ENCODE measurements at places on chromosomes 6 and 20. TPM values are rescaled to one million over a fixed set of nuclear protein-coding genes. Genes with fewer than 3 reads are reported as not detected.
A peak's percentile ranks its signal among the peaks of the same experiment; 100 is the strongest.

GRCh38 chr20:60144404-60144803 is 186.2 kb downstream of the CDH26 start:
- DNase-seq = no peak

DNA sequence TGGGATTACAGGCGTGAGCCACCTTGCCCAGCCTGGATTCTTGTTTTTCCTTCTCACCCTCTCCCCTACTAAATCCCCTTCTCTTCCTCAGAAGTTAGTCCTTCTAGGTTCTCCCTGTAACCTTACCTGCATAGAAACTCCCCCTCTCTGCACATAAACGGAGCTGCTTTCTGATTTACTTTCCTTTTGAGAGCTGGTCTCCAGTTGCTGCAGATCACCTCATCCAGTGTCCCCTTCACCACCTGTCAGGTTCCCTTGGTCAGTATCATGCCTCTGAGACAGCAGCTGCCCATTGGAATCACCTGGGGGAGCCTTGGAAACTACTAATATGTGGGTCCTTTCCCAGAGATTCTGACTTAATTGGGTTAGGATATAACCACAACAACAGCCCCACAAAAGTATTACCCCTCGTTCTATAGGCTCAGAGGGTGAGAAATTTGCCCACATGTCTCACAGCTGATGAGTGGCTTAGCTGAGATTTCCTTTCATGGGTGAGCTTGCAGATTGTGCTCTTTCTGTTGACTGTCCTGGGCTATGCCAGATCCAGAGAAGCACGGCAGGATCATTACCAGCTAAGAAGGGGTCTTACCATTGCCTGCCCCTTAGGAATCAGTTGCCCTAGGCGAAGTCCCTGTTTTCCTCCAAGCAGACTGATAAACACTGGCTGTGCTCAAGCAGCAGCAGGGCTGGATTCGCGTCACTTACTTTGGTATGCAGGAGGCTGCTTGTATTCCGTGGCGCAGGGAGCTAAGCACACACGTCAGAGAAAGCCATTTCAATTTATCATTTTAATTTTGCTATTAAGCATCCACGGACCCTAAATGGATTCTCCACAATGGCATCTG is 51.3 kb downstream of the AKAP12 start:
- peak; percentile 43 for DNase-seq

- DNase-seq = peak; percentile 46
Observed at GRCh38 chr6:37173493-37174195, 3.7 kb downstream of the PIM1 start.

DNA sequence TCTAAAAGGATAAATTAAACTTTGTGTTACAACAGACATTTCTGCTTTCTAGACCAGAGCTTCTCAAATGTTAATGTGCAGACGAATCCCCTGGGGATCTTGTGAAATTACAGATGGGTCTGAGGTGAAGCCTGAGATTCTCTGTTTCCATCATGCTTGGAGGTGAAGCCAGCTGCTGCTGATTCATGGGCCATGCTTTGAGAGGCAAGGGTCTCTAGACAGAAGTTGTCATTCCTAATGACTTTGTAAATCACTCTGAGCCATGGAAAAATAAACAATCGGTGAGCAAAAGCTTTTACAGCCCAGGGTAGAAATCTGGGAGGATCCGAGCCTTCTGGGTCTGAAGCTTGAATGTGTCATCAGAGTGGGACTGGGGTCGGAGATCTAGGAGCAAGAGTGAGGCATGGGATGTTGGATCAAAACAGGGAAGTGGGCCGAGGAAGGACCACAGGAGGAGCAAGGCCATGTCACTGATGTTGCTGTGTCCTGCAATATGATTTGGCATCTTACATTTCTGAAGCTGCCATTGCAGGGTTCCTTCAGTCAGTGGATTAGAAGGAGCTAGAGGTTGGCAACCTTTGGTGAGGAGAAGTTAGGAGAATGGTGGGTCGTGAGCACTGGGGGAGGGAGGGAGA is 77.3 kb downstream of the TRMT11 start:
- DNase-seq = no peak

- no peak for DNase-seq
Observed at GRCh38 chr6:156801712-156802111, 24.5 kb downstream of the ARID1B start.

Gene FLRT3
- 6.3 TPM for polyA plus RNA-seq

DNA sequence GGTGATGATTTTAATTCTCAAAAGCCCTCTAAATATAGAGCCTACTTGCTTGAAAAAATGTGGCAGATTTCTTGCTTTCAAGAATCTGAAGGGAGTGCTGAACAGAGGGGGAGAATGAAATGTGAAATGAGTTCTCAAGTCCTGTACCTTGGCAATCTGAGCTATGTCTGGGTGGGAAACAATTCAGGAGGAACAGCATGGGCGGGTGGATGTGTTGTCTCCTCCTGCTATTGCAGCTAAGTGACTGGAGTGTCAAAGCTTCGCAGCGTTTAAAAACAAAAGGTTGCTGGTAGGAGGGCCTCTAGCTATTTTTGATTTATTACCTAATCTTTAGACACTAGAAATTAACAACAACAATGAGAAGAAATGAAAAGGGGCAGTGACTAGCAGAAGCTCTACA is 102.5 kb upstream of the ARG1 start:
- no peak for DNase-seq

DNA sequence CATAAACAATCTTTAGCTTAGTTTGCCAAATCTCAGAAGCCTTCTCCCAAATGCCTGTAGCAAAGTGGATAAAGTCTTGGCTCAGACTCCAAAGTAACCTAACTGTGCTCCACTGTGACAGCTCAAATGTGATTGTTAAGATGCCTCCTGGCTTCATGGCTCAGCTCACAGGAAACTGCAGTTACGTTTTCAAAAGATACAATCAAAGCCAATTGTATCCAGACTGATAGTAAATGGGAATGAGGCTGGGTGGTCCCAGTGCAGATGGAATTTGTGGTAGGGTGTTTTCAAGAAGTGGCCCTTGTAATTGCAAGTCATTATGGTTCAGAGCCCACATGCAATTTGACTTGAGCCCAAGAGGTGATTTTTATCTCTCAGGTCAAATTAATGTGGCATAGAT is 151.2 kb upstream of the TAB2 start:
- peak; percentile 31 for DNase-seq

- DNase-seq = no peak
Observed at GRCh38 chr6:74892091-74892490, 313.8 kb downstream of the COL12A1 start.

- peak; percentile 68 for DNase-seq
Observed at GRCh38 chr6:152948150-152948768, 34.6 kb downstream of the FBXO5 start.

DNA sequence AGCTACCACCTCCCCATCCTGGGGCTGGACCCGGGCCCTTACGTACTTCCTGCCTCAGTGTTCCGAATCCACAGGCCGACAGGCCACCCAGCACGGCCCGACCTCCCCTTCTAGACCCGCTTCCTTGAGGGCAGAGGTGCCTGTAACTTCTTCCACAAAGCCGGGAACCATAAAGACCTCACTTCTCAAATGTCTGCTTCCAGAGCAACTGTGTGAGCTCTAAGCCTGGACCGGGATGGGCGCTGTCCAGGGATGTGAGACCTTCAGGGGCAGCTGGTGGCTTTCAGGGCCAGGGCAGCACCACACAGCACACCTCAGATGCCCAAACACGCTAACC is 9.3 kb downstream of the SLC2A4RG start:
- DNase-seq = no peak

Gene PPP1R14C
- polyA plus RNA-seq = 190 TPM

GRCh38 chr6:145375502-145375901 is 359.8 kb downstream of the EPM2A start:
- no peak for DNase-seq

Gene GINS1
- polyA plus RNA-seq = 9.9 TPM

DNA sequence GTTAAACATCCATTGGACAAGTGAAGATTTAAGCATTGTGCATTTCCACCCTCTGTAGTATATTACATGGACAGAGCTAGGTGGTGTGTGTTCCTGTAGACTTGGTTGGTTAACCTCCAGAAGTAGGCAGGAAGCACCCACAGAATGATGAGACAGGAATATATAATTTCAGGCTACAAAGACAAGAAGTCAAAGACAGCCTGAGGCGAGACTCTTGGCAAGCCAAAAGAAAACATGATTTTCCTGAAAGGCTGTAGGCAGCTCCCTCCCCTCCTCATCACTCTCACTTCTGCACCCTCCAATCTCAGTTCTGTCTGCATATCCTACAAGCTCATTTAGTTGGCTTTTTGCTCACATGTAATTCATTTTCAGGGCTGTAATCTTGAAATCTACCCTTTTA is 110.0 kb upstream of the SLC35B3 start:
- DNase-seq = no peak

- DNase-seq = no peak
Observed at GRCh38 chr6:147614501-147614900, 106.0 kb downstream of the SAMD5 start.

Gene TRIM40
- polyA plus RNA-seq = not detected

Gene ATF6B
- polyA plus RNA-seq = 43.0 TPM

- peak; percentile 92 for DNase-seq
Observed at GRCh38 chr6:2952557-2953095, 18.7 kb downstream of the SERPINB6 start.

Gene TAP2
- 2.5 TPM for polyA plus RNA-seq

- DNase-seq = no peak
Observed at GRCh38 chr20:44716309-44717106, 1.3 kb downstream of the CCN5 start.

Gene HSPA1B
- polyA plus RNA-seq = 88.8 TPM

GRCh38 chr6:53765270-53765669 is 29.5 kb upstream of the LRRC1 start:
- DNase-seq = no peak

Gene C20orf96
- polyA plus RNA-seq = 31.9 TPM
